ENCODE measurements at places on chromosomes 12 and 14. TPM values are rescaled to one million over a fixed set of nuclear protein-coding genes. Genes with fewer than 3 reads are reported as not detected.

GRCh38 chr12:92030618-92031017 is 115.0 kb downstream of the BTG1 start:
- no peaks in the 10 kb centered on the region for H3K36me3 ChIP-seq
- no peak for DNase-seq
- H3K4me3 ChIP-seq = no peak overlapping the region
- H3K27ac ChIP-seq = peak overlapping the region; percentile 83

GRCh38 chr12:103013741-103014300 is 56.3 kb downstream of the ASCL1 start:
- no peak for DNase-seq
- H3K4me3 ChIP-seq = no peak overlapping the region
- H3K4me1 ChIP-seq = no peaks in the 10 kb centered on the region
- no peak overlapping the region for H3K27ac ChIP-seq
- H3K36me3 ChIP-seq = no peaks in the 10 kb centered on the region

- no peaks in the 10 kb centered on the region for H3K36me3 ChIP-seq
- no peak for DNase-seq
- H3K27me3 ChIP-seq = peaks cover 59% of the 10 kb centered on the region
Observed at GRCh38 chr14:53957739-53958138, 1.1 kb upstream of the BMP4 start.

- H3K27ac ChIP-seq = no peak overlapping the region
- peaks cover 48% of the 10 kb centered on the region for H3K36me3 ChIP-seq
- H3K4me1 ChIP-seq = no peaks in the 10 kb centered on the region
- no peak overlapping the region for H3K4me3 ChIP-seq
Observed at GRCh38 chr12:100295764-100296555, 29.0 kb downstream of the SCYL2 start.

DNA sequence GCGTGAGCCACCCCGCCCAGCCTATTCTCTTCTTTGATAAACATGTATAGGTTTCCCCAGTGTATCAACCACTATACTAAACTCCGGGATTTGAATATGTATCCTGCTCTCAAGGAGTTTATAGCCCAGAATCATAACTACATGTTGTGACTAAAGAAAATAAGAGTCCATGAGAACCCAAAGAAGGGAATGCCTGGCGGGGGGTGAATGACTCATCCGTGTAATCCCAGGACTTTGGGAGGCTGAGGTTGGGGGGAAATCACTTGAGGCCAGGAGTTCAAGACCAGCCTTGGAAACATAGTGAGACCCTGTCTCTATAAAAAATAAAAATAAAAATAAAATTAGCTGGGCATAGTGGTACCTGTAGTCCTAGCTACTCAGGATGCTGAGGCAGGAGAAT is 57.2 kb downstream of the SIX6 start:
- peaks cover 29% of the 10 kb centered on the region for H3K27me3 ChIP-seq
- DNase-seq = no peak
- H3K36me3 ChIP-seq = no peaks in the 10 kb centered on the region
- H3K4me3 ChIP-seq = no peak overlapping the region
- no peak overlapping the region for H3K27ac ChIP-seq
- H3K4me1 ChIP-seq = no peaks in the 10 kb centered on the region

DNA sequence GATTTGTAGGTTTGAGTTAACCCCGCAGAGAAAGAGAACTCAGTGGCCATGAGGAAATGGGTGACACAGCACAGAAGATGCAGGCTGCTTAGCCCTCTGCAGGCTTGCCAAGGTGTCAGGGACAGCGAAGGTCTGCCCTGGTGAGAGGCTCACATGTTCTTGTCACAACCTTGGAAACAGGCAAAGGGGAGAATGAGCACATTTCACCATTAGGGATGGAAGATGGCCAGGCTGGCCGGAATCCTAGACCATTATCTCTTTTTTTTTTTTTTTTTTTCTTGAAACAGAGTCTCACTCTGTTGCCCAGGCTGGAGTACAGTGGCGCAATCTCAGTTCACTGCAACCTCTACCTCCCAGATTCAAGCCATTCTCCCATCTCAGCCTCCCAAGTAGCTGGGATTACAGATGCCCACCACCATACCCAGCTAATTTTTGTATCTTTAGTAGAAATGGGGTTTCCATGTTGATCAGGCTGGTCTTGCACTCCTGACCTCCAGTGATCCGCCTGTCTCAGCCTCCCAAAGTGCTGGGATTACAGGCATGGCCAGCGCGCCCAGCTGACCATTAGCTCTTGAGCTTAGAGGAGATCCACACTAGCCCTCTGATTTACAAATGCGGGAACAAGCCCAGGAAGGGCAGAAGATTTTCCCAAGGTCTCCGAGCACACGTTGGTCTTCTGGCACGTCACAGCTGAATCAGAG is 34.6 kb downstream of the LTBP2 start:
- no peaks in the 10 kb centered on the region for H3K36me3 ChIP-seq
- DNase-seq = no peak
- no peaks in the 10 kb centered on the region for H3K27me3 ChIP-seq
- H3K4me3 ChIP-seq = no peak overlapping the region

DNA sequence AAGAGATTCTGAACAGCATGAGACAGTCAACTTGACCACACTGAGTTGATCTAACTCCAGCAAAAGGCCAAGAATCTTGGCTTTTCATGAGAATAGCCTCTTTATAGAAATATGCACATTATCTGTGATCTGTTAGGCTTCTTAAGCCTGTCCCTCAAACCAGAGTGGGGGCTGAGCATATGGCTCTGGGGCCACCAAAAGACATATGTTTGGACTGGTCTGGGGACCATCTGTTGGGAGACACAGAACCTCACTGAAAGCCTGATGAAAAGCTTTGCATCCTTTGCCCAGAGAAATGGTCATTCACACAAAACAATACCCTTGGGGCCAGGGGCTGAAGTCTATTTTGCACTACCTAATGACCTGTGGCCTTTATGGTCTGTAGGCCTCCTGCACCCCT is 165.3 kb upstream of the PRMT8 start:
- DNase-seq = no peak
- no peaks in the 10 kb centered on the region for H3K27me3 ChIP-seq
- H3K27ac ChIP-seq = no peak overlapping the region
- H3K4me3 ChIP-seq = no peak overlapping the region

- H3K27ac ChIP-seq = no peak overlapping the region
- no peak overlapping the region for H3K4me3 ChIP-seq
- DNase-seq = no peak
Observed at GRCh38 chr12:103645202-103645601, 58.1 kb downstream of the STAB2 start.

GRCh38 chr12:104534857-104535248 is 78.1 kb downstream of the CHST11 start:
- H3K36me3 ChIP-seq = no peaks in the 10 kb centered on the region
- H3K4me3 ChIP-seq = no peak overlapping the region
- H3K4me1 ChIP-seq = no peaks in the 10 kb centered on the region
- no peak for DNase-seq

DNA sequence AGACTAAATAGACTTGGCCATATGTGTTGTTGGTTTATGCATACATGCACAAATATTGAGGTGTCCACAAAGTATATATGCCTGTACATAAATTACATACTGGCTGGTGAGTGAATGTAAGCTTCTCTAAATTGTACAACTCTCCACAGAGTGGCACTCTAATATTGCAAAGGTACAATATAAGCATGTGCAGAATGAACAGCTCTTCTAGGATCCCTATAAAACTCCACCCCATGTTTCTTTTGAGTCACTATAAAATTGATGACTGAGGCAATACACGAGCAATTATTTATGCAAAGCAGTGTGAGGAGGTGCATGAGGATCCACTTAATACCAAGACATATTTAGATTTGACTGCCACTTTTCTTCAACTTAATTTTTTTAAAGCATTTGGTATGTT is 172.2 kb downstream of the NAV3 start:
- no peak for DNase-seq
- H3K36me3 ChIP-seq = no peaks in the 10 kb centered on the region
- H3K27ac ChIP-seq = no peak overlapping the region
- no peaks in the 10 kb centered on the region for H3K4me1 ChIP-seq
- no peak overlapping the region for H3K4me3 ChIP-seq
- H3K27me3 ChIP-seq = no peaks in the 10 kb centered on the region

DNA sequence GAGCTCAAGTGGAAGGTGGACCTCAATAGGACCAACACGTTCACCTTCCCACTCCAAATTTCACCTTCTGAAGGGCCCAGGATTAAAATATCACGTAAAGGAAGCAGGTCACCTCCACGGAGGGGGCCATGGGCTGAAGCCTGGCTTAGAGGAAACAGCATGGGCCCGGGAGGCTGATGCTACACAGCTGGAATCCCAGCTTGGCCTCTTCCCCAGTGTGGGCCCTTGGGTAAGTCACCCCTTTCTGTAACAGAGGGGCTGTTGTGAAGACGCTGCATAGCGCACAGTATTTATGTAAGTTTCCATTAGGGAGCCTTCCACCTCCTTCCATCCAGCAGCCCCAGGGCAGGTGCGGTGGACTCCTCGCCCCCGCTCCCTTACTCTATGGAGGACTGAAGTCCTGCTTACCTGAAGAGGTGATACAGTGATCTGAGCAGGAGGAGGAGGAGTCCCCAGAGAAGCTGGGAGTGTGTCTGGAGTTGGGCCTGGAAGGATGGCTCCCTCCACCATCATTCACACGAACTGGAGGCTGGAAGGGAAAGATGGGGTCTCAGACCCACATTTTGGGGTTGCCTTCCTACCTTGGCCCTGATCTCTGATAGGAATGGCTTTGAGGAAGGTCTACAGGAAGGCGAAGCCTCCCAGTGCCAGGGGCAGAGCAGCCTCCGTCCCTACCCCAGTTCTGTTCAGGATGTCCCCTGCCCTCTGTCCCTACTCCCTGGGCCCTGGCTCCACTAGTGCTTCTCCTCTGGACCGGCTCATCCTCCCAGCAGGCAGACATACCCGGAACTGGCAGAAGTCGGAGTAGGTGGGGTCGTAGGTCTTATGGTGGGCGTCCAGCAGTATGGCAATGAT is 37.2 kb upstream of the HDAC7 start:
- no peaks in the 10 kb centered on the region for H3K4me1 ChIP-seq
- no peaks in the 10 kb centered on the region for H3K36me3 ChIP-seq
- no peak overlapping the region for H3K27ac ChIP-seq

- peaks cover 23% of the 10 kb centered on the region for H3K27me3 ChIP-seq
- peak overlapping the region; percentile 92 for H3K27ac ChIP-seq
- peaks cover 10% of the 10 kb centered on the region for H3K36me3 ChIP-seq
- peaks cover 100% of the 10 kb centered on the region for H3K4me1 ChIP-seq
Observed at GRCh38 chr12:6205144-6205539, 4.9 kb downstream of the CD9 start.

DNA sequence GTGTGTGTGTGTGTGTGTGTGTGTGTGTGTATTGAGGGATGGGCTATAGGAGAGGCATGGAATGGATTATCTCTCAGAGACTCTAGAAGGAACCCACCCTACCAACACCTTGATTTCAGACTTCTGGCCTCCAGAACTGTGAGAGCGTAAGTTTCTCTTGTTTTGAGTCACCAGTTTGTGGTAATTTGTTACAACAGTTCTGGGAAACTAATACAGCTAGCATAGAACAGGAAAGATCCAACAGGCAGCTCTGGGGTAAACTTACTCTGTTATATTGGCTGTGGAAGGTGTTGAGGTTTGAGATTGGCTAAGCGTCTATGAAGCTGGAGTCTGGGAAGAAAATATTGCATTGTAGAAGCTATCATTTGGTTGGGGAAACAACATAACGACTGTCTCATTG is 334.3 kb downstream of the AACS start:
- H3K36me3 ChIP-seq = no peaks in the 10 kb centered on the region
- H3K4me3 ChIP-seq = no peak overlapping the region
- H3K27ac ChIP-seq = no peak overlapping the region
- H3K27me3 ChIP-seq = peaks cover under 1% of the 10 kb centered on the region
- no peaks in the 10 kb centered on the region for H3K4me1 ChIP-seq

DNA sequence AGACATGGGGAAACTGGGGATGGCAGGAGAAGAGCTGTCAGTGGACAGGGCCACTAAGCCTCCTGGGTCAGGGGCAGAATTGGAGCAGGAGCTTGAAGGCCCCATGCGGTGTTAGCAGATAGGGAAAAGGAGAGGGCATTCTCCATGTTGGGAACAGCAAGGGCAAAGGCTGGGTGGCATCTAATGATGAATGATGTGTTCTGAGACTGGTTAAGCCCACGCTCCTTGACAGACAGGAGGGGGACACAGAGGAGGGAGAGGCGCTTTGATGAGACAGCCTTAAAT is 63.0 kb downstream of the CLMN start:
- peaks cover 67% of the 10 kb centered on the region for H3K4me1 ChIP-seq
- no peak overlapping the region for H3K4me3 ChIP-seq
- no peak overlapping the region for H3K27ac ChIP-seq
- no peak for DNase-seq
- no peaks in the 10 kb centered on the region for H3K36me3 ChIP-seq

DNA sequence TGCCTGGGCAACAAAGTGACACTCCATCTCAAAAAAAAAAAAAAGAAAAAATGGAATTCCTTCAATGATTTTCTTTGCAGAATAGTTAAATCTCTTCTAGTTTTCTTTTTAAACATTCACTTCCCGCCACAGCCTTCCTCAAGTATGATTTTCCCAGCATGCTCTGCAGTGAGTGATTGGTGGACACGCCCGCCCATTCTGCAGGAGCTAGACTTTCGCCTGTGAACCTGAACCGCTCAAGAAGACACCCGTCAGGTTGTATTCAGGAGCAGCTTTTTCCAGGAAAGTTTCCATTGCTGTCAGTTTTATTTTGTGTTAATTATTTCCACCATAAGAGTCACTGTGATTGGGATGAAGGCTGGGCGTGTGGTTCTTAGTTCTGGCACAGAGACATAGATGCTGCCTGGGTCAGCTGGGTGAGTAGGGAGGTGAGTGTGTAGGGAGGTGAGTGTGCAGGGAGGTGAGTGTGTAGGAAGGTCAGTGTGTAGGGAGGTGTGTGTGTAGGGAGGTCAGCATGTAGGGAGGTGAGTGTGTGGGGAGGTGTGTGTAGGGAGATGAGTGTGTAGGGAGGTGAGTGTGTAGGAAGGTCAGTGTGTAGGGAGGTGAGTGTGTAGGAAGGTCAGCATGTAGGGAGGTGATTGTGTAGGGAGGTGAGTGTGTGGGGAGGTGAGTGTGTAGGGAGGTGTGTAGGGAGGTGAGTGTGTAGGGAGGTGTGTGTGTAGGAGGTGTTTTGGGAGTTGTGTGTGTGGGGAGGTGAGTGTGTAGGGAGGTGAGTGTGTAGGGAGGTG is 76.2 kb downstream of the KIF26A start:
- DNase-seq = no peak
- no peaks in the 10 kb centered on the region for H3K4me1 ChIP-seq
- H3K27ac ChIP-seq = no peak overlapping the region
- no peak overlapping the region for H3K4me3 ChIP-seq
- H3K27me3 ChIP-seq = peaks cover 40% of the 10 kb centered on the region

- H3K27ac ChIP-seq = peak overlapping the region; percentile 90
- no peaks in the 10 kb centered on the region for H3K27me3 ChIP-seq
- H3K4me3 ChIP-seq = peak overlapping the region; percentile 73
- H3K36me3 ChIP-seq = peaks cover under 1% of the 10 kb centered on the region
Observed at GRCh38 chr12:49264466-49264872, 413 bp upstream of the TUBA1C start.

GRCh38 chr14:49933128-49933527 is 40.2 kb downstream of the ARF6 start:
- H3K27me3 ChIP-seq = no peaks in the 10 kb centered on the region
- no peak overlapping the region for H3K4me3 ChIP-seq
- no peaks in the 10 kb centered on the region for H3K36me3 ChIP-seq
- no peaks in the 10 kb centered on the region for H3K4me1 ChIP-seq
- H3K27ac ChIP-seq = no peak overlapping the region
- no peak for DNase-seq

GRCh38 chr12:132194056-132194455 is 49.8 kb downstream of the NOC4L start:
- no peaks in the 10 kb centered on the region for H3K36me3 ChIP-seq
- no peak overlapping the region for H3K4me3 ChIP-seq
- H3K27ac ChIP-seq = no peak overlapping the region
- H3K4me1 ChIP-seq = peaks cover 17% of the 10 kb centered on the region
- no peak for DNase-seq

The KLHL33 gene
- 0.33 TPM for total RNA-seq

The SLC22A17 gene
- 9.7 TPM for total RNA-seq

The RPL10L gene
- total RNA-seq = not detected

The MIPOL1 gene
- 8.9 TPM for total RNA-seq

The SERPINA3 gene
- 45.5 TPM for total RNA-seq

The ANHX gene
- total RNA-seq = not detected

Measured in left ventricle myocardium inferior (tissue), 1 donor.